ENCODE measurements at places on chromosomes 1 and 21.

- DNase-seq, result no peak
These were observed 85.4 kb upstream of the TIAM1 start for GRCh38 chr21:31429506-31429905.

DNA sequence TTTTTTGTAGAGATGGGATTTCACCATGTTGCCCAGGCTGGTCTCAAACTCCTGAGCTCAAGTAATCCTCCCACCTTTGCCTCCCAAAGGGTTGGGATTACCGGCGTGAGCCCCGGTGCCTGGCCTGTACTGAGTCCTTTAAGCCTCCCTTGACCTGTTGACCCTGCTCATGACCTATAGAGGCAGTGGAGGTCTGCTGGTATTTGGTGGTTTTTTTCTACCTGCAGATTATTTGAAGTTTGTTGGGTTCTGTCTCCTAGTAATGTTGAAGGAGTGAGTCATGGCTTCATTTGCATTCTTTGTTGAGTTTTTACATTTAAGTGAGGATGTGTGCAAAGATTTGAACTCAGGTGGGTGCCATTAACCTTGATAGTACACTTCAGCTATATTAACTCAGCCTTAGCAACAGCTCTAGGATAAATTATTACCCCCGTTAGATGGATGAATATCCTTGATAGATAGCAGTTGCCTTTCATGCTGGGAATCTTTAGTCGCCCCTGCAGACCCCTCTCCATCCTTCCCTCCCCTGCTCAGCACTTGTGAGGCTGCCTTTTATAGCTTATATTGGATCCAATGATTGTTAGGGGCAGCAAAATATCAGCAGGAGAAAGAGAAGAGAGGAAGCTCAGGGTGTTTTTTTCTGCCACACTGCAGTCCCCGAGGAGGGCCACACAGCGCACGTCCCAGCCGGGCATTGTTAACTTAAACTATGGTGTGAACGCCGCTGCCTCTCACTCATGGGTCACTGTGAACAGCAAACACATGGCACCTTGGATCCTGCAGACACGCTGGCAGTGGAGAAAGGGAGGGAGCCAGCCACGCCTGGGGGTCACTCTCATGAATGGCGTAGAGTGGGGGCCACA lies 14.9 kb upstream of the NPPB start:
- DNase-seq, result no peak

DNA sequence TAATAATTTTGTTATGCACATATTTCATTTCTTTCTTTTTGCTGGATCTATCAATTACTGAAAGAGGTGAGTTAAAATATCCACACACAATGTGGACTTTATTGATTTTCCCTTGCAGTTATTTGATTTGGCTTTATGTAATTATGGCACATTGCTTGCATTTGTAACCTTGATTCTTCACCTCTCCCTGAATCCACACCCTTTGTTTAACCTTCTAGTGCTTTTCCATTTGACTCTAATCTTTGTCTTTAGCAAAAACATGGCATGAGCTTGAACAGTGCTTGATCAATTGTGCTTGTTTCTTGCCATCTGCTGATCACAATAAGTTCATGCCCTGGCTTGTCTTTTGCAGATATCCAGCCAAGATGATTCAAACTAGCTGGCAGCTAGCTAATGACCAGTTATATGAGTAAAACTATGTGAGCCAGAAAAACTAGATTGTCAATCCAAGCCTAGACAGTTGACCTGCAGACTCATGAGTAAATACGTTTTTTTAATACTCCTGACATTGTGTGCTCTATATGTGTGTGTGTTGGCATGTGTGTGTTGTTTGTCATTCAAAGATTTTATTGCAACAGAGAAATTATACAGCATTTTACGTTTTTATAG lies 899.2 kb downstream of the NCAM2 start:
- DNase-seq, result no peak

- DNase-seq, result no peak
These were observed 3.5 kb upstream of the TSPAN1 start for GRCh38 chr1:46171351-46171750.

DNA sequence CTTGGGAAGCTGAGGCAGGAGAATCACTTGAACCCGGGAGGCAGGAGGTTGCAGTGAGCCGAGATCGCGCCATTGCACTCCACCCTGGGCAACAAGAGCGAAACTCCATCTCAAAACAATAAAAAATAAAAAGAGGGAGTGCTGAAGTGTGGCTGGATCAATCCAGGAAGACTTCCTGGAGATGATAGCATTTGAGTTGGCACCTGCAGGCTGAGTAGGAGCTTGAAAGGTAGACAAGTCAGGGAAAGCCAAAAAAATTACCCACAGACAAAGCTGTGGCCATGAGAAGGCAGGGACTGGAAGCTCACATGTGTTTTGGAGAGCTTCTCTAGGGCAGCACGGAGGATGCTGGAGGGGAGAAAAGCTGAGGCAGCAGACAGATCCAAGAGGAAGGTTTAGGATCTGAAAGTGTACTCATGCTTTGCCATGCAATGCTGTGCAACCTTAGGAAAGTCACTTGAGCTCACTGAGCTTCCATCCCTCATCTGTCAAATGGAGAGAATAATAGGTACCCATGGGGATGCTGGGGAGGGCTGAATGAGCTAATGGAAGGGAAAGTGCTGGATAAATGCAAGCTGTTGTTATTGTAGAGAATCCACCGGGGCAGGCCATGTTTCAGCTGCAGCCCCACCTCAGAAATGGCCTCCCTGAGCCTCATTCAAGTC lies 26.0 kb upstream of the SYNC start:
- DNase-seq, result no peak

DNA sequence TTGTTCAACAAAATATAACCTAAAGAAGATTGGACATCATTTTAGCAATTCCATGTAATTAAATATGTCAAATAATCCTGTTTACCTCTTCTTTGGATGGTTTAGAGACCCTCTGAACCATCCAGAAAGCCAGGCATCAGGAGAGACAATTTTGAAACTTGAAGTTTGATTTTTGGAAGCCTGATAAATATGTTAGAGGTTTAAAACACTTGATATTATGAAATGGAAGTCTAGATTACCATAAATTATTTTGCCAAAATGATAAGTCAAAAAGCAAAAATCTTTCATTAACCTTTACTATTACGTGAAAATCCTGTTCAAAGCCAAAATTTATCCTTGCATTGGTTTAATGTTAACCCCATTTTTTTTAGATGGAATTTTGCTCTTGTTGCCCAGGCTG lies 43.5 kb downstream of the CCDC30 start:
- no peak for DNase-seq

GRCh38 chr1:119084798-119085197 lies 55.7 kb downstream of the WARS2 start:
- no peak for DNase-seq

DNA sequence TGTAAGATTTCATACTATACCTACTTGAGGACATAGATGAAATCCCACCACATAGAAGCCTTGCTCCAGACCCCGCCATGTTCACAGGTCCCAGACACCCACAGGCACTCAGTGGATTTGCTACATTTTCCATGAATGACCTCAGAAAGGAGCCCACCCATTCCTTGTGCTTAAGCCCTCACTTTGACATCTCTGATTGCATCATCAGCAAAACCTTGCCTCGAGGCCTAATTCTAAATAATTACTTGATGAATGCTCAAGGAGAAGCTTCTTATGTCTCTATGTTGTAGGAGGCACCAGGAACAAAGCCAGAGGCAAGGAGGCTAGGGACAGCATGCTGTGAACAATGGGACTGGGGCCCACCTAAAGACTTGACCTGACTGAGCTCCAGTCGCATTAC lies 12.1 kb downstream of the OVGP1 start:
- DNase-seq, result no peak

DNA sequence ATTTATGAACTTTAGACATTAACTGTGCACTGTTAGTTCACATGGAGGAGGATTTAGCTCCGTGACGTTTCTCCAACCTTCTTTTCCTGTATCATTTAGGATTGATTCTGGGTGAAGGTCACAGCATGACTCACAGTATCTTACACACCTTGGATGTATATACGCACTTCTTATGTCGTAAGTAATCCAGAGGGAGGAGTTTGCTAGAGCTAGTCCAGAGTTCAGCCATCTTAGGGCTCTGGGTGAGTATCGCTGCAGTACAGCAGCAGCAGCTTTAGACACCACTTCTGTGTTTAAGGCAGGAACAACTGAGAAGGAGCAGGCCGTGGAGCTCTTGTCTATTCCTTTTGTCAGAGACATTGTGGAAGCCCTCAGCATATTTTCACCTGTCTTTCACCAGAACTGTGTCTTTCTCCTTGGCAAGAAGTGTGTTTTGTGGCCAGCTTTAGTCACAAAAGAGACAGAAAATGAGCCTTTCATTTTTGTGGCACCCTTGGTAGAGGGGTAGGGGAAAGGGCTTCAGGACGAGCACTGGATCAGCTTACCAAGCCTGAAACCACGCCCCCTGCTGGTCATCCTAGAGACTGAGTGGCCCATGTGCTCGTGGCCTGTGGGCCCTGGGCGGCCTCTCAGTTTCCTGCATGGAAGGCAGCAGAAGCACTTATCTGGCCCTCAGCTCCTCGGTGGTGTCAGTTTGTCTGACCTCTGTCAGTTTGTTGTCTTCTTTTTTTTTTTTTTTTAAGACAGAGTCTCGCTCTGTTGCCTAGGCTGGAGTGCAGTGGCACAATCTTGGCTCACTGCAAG lies 64.0 kb downstream of the ADARB1 start:
- DNase-seq, result peak; percentile 39

DNA sequence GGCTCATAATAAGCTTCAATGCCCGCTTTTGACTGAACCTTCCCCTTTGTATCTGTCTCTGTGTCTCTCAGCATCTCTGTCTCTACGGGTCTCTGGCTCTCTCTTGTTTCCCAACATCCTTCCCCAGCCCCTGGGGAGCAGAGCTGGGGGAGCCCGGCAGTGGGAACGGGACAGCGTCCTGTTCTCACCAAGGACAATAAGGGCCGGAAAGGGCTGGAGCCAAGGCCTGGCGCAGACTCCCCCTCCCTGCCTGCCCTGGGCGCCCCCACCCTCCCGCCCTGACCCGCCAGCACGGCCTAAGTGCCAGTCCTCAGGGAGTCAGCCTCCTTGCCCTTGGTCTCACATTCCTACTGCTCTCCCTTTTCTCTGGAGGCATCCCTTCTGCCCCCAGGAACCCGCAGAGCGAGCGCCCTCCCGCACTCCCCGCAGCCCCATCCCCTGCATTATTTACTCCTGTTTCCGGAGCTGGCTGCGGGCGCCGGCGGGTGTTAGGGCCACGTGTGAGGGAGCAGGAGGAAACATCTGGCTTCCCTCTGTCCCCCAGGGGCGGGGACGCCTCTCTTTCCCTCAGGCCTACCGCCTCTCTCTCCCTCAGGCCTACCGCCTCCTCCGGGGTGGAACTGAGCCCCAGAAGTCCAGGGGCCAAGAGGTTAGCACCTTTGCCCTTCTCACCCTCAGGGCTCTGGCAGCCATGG lies 6.5 kb downstream of the KRTCAP2 start:
- DNase-seq, result no peak

DNA sequence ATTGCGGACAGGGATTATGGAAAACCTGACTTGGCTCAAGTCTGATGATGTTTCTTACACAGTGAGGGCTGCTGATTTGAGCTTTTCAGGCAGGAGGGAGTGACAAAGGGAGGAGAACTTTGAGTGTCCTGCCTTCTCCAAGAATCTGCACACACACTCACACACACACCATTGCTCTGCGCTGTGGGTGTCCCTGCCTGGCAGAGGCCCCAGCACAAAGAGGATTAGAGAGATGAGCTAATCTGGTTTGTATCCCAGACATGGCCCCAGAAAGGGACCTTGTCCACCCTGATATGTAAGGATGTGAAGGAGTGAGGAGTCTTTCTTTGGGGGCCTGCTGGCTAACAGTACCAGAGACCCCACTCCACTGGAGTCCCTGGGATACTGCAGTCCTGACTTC lies 5.9 kb upstream of the WNT2B start:
- no peak for DNase-seq

- DNase-seq, result no peak
These were observed 68.6 kb upstream of the ERRFI1 start for GRCh38 chr1:8094481-8095241.

DNA sequence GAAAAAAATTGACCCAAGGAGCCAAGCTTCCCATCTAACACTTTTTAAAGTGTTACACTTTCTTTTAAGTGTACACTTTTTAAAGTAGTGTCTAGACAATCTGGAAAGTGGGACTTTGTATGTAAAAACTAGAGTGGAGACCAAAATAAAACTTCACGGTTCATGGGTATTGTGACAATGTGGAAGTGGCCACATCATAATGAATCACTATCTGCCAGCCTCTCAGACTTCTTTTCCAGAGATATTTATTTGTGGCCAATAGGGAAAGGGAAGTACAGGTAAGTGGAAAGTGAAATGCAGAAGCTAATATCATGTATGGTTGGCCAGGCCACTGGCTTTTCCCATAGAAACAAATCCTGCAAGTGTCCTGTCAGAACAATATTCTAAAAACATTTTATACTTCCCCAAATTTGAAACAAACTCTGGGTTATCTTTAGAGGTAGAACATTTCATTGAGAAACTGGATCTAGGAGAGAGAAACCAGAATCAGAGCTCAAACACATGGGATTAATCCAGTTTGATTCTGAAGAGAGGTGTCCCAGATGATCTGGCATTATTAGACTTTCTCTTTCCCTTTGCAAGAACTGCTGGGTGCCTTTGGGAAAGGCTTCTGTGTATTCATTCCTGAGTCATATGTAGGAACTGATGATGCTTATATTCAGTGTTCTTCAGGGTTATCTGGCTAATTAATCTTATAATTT lies 2.0 kb downstream of the TNFSF18 start:
- no peak for DNase-seq

All from NK-92 treated with Interleukin-12 subunit alpha and Interleukin-12 subunit beta, amount 100 ng/mL, for 24 hours (cell line).